ENCODE measurements at places on chromosomes 4 and X.

DNA sequence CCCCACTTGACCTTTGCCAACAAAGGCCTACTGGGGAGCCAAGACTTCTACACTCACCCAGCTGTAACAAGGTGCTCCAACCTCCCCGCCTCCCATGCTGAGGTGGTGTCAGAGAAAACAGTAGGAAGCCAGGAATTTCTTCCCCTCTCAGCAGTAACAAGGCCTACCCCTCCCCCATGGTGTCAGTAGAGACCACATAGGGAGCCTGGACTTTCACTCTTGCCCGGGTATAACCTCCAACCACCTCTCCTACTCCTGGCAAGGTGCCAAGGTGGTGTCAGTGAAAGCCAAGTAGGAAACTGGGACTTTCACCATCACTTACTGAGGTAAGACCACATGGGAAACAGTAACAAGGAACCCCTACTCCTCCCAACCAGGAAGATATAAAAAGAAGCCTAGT lies 93.1 kb downstream of the SLC16A2 start:
- no peak for DNase-seq

GRCh38 chrX:9591496-9591895 lies 126.6 kb downstream of the TBL1X start:
- no peak for DNase-seq

GRCh38 chr4:184348311-184349233 lies 125.8 kb downstream of the IRF2 start:
- no peak for DNase-seq

DNA sequence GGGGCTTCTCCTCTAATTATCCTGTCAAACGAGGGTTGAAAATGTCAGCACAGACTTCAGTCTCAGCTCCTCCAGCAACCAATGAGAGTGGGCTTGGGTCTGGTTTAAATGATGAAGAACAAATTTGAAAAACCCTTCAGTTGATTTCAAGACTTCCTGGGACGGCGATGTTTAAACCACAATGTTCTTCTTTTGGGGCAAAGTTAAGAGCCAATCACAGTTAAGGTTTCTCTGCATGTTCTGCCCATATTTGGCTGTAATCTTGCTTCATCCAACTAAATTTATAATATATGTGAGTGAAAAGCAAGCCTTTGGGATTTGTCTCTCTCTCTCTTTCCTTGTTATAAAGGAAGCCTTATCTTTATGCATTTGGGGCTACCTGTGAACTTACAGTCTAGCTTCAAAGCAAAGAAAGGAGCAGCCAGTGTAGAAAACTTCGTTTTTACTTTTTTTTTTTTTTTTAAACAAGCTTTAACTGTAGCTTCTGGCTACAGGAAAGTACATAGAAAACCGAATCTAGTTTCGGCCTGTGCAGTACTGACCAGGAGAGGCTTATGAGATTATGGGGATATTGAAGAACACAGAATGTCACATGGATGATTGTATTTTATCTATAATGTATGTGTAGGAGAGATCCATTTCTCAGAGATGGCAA lies 46.8 kb upstream of the FAM9C start:
- no peak for DNase-seq

DNA sequence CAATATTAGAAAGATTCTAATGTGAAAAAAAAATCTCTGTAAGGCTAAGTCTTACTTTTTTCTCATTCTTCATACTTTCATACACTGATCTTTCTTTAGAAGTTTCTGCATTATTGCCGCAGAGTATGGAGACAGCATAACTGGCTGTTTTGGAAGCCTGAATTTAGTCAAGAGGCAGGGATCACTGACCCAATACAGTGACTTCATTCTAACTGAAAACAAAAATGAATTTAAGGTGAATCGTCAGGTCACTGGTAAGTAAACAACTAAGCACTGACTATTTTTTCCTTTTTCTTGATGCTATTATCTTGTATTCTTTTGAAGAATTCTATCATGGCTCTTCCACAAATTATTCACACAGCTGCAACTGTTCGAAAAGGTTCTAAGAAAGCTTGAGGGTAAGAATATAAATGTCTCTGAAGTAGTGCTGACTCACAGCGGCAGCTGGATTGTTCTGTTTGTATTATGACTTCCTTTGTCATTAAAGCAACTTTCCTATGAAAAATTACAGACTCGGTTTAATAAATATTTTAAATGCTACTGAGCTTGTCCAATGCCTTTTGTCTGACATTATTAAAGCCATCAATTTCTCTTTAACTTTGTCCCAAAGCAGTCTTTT lies 609.3 kb downstream of the FSTL5 start:
- no peak for DNase-seq
